ENCODE measurements at places on chromosomes 16 and 17. TPM values are rescaled to one million over a fixed set of nuclear protein-coding genes. Genes with fewer than 3 reads are reported as not detected.

GRCh38 chr17:18381158-18381952 lies 3.8 kb downstream of the EVPLL start:
- no peaks in the 10 kb centered on the region for H3K36me3 ChIP-seq
- H3K4me1 ChIP-seq = no peaks in the 10 kb centered on the region
- no peak for DNase-seq
- H3K27ac ChIP-seq = no peak overlapping the region
- peaks cover 2% of the 10 kb centered on the region for H3K27me3 ChIP-seq

DNA sequence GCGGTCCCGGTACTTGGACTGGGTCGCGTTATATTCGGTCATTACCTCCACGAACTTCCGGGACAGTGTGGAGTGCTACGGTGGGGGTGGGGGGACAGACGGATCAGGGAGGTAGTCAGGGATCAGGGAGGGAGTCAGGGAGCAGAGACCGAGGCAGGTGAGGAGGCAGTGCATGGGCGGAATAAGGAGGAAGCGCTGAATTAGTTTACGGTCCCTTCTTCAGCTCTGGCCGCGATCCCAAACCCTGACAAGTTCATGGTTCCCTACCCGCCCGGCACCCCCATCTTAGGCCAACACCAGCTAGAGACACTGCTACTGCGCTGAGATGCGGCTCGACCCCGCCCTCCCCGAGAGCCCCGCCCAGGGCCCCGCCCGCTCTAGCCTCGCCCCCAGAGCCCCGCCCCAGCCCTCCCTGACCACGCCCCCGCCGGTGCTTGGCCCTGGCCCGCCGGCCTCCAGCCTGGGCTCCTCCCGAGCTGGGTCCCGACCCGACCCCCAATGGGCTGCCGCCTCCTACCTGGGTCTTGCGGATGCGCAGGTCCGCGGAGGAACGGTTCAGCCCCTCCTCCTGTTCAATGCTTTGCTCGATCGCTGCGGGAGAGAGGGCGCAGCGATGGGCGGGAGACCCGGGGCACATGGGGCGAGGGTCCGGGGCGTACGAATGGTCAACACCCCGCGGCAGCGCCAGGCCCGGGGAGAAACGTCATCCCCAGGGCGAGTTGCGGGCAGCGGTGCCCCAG lies 12.1 kb downstream of the HSD3B7 start:
- DNase-seq = peak; percentile 51
- peak overlapping the region; percentile 68 for H3K4me3 ChIP-seq
- H3K27ac ChIP-seq = no peak overlapping the region
- H3K27me3 ChIP-seq = peaks cover 31% of the 10 kb centered on the region
- peaks cover 19% of the 10 kb centered on the region for H3K4me1 ChIP-seq

DNA sequence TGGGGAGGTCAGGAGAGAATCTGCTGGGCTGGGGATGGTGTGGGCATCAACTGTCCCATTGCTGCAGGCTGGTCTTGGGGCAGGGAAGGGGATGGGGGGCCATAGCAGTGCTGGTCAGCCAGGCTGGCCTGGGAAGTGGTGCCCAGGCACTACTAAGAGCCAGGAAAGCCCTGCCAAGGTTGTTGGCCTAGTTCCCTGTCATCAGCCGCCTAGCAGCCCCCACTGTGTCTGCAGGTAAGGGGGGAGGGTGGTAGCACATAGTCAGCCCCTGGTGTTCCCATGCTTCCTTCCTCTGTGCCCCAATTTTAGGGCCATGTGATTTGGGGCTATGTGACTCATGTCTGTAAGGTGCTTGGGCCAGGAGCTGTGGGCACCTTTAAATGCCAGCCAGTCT lies 17.8 kb downstream of the GJD3 start:
- peaks cover 79% of the 10 kb centered on the region for H3K4me1 ChIP-seq
- no peak for DNase-seq
- H3K4me3 ChIP-seq = peak overlapping the region; percentile 48
- H3K27me3 ChIP-seq = no peaks in the 10 kb centered on the region
- H3K36me3 ChIP-seq = peaks cover 7% of the 10 kb centered on the region
- peak overlapping the region; percentile 94 for H3K27ac ChIP-seq

DNA sequence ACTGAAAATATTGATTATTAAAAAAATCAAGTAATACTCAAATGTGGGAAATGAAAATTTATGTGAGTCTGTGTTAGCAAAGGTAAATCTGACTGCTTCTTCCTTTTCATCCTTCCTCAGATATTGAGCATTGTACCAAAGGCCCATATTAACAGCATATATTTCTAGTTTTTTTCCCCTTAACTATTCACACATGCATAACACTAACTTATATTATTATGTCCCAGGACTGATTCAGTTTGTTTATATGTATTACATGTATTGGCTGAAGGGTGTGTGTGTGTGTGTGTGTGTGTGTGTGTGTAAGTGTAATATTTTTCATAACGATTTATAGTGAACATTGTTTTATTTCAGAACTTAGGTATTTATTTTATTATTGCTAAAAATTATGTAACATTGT lies 74.2 kb downstream of the BCAS3 start:
- no peak overlapping the region for H3K4me3 ChIP-seq
- peaks cover 12% of the 10 kb centered on the region for H3K4me1 ChIP-seq
- H3K36me3 ChIP-seq = peaks cover 8% of the 10 kb centered on the region
- DNase-seq = no peak
- no peaks in the 10 kb centered on the region for H3K27me3 ChIP-seq

DNA sequence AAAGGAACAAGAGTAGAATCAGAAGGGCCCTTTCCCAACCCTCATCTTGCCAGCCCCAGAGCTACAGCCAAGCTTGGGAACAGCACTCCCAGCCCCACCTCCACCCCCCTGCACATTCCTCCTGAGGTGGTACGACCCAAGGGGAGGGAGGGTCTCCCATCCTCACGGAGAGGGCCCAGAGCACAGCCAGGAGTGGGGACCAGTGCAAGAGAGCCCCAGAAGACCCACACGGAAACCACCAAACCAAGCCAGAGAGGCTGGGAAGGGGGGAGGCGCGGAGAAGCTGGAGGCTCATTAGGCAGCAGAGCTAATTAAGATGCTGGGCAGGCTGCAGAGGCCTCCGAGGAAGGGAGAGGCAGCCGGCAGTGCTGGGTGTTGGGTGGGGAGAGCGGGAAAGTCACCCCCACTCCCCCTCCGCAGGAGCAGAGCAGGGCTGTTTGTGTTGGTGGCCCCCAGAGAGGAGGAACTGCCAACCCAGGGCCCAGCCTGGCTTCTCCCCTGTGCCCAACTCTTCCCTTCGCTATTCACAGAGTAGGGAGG lies 2.4 kb downstream of the CACNB1 start:
- no peak overlapping the region for H3K27ac ChIP-seq
- H3K4me1 ChIP-seq = peaks cover 24% of the 10 kb centered on the region
- H3K4me3 ChIP-seq = peak overlapping the region; percentile 95
- DNase-seq = no peak
- no peaks in the 10 kb centered on the region for H3K27me3 ChIP-seq

GRCh38 chr16:26840691-26841090 lies 226.0 kb upstream of the C16orf82 start:
- peaks cover 14% of the 10 kb centered on the region for H3K27me3 ChIP-seq
- no peaks in the 10 kb centered on the region for H3K4me1 ChIP-seq
- no peak for DNase-seq
- H3K36me3 ChIP-seq = no peaks in the 10 kb centered on the region

DNA sequence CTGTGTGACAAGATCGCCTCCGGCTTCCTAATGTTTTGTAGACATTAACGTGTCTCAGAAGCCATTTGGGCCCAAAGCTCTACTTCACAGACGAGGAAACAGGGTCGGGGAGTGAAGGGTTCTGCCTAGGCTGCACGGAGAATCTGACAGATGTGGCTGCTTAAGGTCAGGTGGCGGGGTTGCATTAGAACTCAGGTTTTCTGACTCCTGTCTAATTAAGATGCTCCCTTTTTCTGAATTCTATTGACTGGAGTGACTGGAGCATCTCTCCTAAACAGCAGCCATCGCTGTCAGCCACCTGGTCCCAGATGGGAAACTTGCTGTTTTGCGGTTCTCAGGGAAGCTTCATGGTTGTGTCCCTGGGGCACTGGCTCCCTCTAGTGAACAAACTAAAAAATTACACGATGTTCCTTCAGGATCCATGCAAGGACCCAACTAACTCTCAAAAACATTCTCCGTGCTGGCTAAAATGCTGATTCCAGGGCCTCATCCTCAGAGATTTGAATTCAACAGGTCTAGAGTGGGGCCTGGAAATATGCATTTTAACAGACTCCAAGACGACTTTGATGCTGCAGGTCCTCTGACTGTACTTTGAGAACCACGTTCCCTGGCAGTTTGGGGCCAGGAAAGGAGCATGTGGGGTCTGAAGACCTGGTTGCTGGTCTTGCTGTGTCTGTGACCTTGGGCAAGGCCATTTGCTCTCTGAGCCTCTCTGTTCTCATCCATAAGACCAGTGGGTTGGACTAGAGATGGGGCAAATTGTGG lies 117.4 kb downstream of the IRF8 start:
- H3K4me1 ChIP-seq = peaks cover 8% of the 10 kb centered on the region
- H3K4me3 ChIP-seq = no peak overlapping the region
- H3K27ac ChIP-seq = no peak overlapping the region
- H3K36me3 ChIP-seq = no peaks in the 10 kb centered on the region
- DNase-seq = peak; percentile 52

- no peak for DNase-seq
- H3K4me1 ChIP-seq = peaks cover 20% of the 10 kb centered on the region
- no peaks in the 10 kb centered on the region for H3K36me3 ChIP-seq
- H3K27ac ChIP-seq = no peak overlapping the region
- peaks cover 50% of the 10 kb centered on the region for H3K27me3 ChIP-seq
Measured at GRCh38 chr16:84367750-84368307, 509 bp upstream of the ATP2C2 start.

GRCh38 chr16:53429221-53429943 lies 4.9 kb upstream of the RBL2 start:
- H3K27ac ChIP-seq = peak overlapping the region; percentile 93
- no peaks in the 10 kb centered on the region for H3K27me3 ChIP-seq
- no peak overlapping the region for H3K4me3 ChIP-seq
- peaks cover 16% of the 10 kb centered on the region for H3K36me3 ChIP-seq
- no peak for DNase-seq
- H3K4me1 ChIP-seq = peaks cover 39% of the 10 kb centered on the region

GP2 gene
- total RNA-seq = not detected
